Cerebellum (tissue), 4 donors: ENCODE measurements at places on chromosomes 7 and 10.
A peak's percentile ranks its signal among the peaks of the same experiment; 100 is the strongest.

- DNase-seq: no peak
Measured at GRCh38 chr7:139944248-139944647, 115.2 kb downstream of the TBXAS1 start.

DNA sequence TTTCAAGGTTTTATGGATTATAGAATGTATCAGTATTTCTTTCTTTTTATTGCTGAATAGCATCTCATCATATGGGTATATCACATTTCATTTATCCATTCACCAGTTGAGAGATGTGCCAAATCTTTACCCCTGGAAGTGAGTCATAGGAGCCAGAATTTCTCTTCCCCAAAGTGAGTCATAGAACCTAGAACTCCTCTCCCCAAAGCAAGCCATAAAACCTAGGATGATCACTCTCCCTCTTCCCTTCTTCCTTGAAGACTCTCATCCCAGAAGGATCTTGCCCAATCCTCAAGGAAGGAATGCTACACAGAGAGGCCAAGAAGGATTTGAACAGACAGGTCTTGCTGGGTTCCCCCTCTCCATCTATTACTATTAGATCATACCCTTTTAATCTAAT is 199.9 kb downstream of the EVX1 start:
- DNase-seq: no peak

GRCh38 chr10:126734015-126734414 is 63.5 kb upstream of the C10orf90 start:
- DNase-seq: no peak

DNA sequence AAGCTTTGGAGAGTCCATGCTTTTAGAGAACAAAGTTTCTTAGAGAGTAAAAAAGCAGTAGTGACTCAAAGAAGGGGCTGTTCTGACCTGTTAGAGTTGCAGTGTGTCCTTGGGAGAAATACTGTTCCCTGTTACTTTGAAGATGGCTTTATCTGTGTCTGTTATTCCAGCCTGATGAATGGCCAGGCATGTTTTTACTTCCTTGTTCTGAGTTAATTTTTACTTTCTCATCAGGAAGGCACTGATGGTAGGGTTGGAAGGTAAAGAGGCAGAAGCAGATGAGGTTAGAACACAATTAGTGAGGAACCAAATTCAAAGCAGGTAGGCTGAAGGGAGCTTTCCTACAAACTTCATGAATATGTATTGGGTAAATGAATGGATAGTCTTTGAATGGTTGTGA is 138.5 kb upstream of the PRKCQ start:
- no peak for DNase-seq

GRCh38 chr7:47941136-47941844 is 7.0 kb downstream of the PKD1L1 start:
- no peak for DNase-seq

DNA sequence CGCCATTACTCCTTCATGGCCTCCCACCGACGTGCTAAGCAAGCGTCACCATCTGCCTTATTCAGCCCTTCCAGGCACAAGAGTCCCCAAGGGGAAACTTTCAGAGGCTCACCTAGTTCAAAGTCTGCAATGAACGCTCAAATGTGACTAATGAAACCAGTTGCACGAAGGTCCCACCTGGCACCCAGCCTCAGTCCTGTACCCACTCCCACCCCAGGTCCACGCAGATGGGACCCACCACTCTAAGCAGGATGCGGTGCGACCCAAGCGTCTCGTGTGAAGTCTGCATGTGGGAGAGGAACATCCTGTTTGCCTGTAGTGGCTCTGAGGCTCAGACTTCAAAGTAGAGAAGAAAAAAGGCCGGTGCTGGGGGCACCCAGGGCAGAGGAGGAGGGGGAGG is 40.3 kb downstream of the RGS10 start:
- no peak for DNase-seq

DNA sequence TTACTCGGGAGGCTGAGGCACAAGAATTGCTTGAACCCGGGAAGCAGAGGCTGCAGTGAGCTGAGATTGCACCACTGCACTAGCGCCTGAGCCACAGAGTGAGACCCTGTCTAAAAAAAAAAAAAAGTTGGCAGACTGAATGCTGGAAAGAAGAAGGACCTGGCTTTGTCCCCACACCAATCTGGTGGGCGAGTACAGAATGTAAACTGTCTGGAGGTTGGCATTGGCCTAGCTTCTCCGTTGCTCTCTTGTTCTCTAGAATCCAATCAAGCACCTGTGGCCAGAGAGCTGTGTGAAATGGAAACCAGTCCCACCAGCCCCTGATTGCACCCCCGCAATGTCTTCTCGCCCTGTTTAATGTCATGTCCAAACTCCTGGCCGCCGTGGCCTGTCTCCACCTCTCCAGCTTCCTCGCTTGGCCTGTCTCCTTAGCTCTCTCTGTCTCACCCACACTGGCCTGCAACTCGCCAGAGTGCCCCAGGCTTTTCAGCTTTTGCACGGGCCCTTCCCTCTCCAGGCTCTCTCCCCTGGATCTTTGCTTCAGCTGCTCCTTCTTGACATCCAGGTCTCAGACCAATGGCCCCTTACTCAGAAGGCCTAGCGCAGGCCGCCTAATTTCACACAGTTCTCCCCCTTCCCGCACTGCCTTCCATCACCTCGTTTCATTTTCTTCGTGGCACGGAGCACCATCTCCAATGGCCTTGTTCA is 670 bp upstream of the AGK start:
- DNase-seq: peak; percentile 37

DNA sequence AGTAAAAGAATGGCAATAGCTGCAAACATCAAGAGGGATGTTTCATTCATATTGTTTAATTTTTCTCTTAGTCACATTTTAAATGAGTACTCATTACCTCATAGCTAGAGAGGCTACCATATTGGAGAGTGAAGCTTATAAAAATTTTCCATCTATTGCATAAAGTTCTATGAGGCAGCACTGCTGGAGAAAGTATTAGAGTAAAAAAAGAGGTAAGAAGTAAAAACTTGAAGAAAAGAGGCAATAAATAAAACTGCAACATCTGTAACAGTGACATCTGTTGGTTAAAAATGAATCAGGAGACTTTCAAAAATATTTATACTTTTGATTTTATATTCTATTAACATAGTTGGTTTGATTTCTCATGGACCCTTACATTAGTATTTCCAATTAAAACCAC is 284.5 kb upstream of the SEMA3D start:
- DNase-seq: no peak

GRCh38 chr10:121879476-121879875 is 48.4 kb downstream of the ATE1 start:
- DNase-seq: no peak

- peak; percentile 71 for DNase-seq
Measured at GRCh38 chr7:30226614-30227268, 57.7 kb upstream of the ZNRF2 start.

DNA sequence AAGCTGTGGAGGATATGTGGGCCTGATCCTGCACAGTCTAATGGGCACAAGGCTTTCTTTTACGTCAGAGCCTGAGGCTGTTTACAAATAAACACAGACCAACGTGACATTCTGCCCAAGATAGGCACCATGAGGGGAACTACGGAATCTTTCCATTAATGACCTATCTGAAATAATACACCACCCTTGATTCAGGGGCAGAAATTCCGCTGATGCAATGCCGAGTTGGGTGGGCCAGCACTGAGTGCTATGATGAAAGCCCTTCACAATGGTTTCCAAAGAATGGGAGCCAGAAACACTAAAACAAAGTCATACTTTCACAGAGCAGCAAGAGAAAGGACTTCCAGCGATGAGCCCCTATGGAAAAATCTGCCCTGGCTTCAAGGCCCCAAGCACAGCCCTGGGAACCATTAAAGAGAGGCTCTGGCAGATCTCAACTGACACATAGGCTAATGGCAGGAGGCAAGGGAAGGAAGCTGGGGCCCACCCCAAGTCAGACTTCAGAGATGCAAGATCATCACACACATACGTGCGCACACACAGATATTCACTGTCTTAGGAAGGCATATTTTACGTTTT is 72.2 kb upstream of the DLX6 start:
- DNase-seq: no peak

GRCh38 chr10:116385994-116386809 is 41.4 kb upstream of the PNLIPRP3 start:
- peak; percentile 4 for DNase-seq

DNA sequence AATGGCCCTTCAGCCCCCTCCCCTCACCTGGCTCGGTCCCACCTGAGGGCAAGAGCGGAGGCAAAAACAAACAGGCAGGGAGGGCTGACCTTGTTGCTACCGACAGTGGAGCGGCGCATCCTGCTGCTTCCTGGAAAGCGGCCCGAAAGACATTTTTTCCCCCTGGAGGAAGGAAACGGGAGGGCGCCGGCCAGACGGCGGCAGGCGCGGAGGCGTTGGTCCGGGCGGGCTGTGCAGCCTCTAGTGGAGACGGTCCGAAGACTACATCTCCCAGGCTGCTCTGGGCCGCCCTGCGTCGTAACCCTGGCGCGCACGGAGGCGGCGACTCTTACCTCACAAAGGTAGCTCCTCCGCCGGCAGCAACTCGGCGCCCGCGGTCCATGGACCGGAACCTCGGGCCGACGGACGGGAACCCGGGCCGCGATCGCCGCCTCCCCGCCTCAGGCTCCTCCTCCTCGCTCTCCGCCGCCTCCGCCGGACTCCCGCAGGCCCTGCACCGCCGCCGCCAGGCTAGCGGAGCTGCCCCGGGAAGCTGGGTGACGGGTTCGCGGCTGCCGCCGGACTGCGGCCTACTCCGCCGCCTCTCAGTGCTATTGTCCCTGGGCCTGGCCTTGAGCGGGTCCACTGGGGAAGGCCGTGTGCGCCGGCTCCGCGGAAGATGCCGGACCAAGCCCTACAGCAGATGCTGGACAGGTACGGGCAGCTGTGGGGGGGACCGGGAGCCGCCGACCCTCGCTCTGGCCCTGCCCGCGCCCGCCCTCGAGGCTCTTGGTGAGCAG is at the start of the genes CPEB3 and MARCHF5:
Gene CPEB3 (minus strand): TSS at position 242 of the 779 bp plus-strand sequence. CDS start 50,728 bp downstream, outside the sequence.
Gene MARCHF5 (plus strand): TSS at position 331 of the 779 bp plus-strand sequence. CDS start 328 bp downstream, at position 659.
- peak; percentile 96 for DNase-seq

GRCh38 chr7:143413123-143413522 is 4.5 kb upstream of the EPHA1 start:
- DNase-seq: no peak

DNA sequence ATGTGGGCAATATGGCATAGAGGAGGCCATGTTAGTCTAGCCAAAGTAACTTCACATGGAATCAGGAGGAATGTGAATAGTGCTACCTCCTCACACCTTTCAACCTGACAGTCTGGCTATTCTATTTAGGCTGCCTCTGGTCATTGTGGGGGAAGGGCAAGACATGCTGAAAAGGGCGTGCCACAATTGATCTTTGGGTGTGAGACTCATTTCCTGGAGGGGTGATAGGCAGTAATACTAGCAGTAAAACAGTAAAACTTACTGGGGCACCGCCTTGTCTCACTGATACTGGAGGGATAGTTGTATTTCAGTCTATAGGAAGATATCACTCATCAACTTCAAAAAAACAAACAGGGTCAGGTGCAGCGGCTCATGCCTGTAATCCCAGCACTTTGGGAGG is 88.7 kb downstream of the TMEM168 start:
- no peak for DNase-seq

DNA sequence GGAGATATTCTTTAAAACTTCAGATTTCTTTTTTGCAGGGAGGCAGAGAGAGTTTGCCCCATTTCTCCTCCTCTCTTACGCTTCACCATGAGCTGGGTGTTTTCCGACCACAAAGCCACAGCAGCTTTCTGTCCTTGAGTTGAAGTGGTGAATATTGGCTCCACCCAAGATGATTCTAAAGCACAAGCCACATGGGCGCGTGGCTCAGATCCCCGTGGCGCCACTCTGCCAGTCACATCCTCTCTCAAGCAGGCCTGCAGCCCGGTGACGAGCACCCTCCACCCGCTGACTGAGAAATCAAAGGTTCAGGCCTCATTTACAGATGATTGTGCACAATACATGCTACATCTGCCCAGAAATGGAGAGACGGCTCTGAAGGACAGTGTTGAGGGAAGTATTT is 27.6 kb upstream of the RNF32 start:
- DNase-seq: no peak

- DNase-seq: no peak
Measured at GRCh38 chr7:79244482-79244881, 209.0 kb downstream of the MAGI2 start.

GRCh38 chr7:28666154-28666553 is 253.8 kb downstream of the CREB5 start:
- DNase-seq: no peak

- DNase-seq: no peak
Measured at GRCh38 chr7:145088111-145088745, 252.4 kb upstream of the TPK1 start.

GRCh38 chr10:62327885-62328284 is 46.3 kb upstream of the ZNF365 start:
- no peak for DNase-seq

DNA sequence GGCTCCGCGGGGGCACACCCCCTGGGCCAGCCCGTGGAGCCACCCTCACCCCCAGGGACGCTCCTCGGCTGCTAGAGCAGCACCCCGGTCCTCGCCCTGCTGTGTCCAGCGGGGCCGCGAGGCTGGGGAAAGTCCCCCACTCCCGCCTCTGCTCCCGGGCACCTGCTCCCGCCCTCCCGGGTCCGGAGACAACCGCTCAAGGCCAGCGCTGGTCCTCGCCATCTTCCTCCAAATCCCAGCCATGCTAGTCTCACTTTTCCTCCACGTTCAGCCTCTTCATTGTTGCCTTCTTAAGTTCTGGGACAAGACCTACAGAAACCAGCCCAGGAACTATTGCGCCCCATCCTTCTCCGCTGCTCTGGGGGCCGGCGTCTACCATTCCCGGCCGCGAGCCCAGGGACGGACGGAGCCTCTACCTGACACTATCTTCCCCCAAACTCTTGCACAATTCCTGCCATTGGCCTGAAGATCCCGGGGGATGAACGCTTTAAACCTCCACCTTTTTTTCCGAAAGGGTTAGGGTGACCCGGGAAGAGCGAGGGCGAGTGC is 4.8 kb upstream of the KCP start:
- no peak for DNase-seq

- peak; percentile 45 for DNase-seq
Measured at GRCh38 chr7:76069238-76069638, 21.3 kb downstream of the MDH2 start.

- DNase-seq: no peak
Measured at GRCh38 chr7:42250411-42250810, 13.4 kb upstream of the GLI3 start.

GRCh38 chr7:122756860-122757259 is 54.1 kb upstream of the RNF148 start:
- DNase-seq: no peak

GRCh38 chr7:150939466-150939865 is 38.7 kb downstream of the KCNH2 start:
- no peak for DNase-seq

DNA sequence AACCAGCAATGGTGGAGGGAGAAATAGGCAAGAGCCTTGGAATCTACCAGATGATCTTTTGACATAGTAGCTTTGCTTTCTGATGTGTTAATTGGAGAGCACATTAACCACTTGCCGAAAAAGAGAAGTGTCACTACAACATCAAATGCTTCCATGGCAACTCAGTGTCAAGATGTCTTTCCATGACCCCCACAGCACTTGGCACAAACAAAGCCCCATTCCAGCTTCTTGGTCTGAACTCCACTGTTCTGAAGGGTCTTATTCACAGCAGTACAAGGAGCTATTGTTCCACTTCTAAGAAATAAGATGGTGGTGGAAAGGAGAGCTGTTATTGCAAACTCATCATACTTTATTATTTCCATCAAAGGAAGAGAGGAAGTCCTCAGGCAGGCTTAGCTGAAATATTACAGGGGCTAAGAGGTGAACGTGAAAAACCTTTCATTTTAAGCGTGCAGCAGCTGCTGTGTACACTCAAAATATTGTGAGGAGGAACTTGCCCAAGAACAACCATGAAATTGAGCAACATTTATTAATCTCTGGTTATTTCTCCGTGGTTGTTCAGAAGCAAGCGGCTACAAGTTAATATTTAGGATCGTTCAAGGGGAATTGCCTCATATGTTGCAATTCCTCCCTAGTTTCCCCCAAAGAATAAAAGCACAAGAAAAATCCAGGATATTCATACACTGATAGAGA is 354.8 kb upstream of the CELF2 start:
- DNase-seq: no peak
